ENCODE measurements at places on chromosomes 5 and 9.

DNA sequence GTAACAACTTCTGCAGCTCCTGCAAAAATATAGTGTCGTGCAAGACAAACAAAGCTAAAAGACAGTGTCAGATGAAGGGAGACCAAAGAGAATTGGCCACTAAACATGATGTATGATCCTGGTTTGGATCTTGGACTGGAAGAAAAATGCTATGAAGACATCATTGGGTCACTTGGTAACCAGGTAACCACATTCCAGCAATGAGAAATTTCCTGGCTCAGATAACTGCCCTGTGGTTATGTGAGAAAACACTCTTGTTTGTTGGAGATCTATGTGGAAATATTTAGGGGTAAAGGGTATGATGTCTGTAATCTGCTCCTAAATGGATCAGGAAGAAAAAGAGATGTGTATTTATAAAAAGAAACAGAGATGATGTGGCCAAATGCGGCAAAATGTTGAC, 45.5 kb upstream of the ANKRD33B start:
- DNase-seq, result no peak

DNA sequence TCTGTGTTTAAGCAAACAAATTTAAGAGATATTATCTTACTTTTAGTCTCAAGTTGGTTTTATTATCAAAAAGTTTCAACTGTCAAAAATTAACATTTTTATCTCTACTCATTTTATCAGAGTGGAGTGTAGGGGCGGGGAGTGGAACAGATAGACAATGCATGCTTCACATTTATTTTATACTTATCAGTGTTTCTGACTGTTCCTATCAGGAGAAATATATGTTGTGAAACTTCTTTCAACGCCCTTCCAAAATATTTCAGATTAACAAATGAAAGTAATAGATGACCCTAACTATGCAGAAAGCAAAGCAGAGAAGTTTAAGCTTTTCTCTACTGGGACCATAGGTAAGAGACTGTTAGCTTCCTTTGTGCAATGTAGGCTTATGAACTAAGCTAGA, 44.9 kb upstream of the MAST4 start:
- DNase-seq, result no peak

GRCh38 chr5:77898385-77898784, 122.2 kb upstream of the TBCA start:
- no peak for DNase-seq

DNA sequence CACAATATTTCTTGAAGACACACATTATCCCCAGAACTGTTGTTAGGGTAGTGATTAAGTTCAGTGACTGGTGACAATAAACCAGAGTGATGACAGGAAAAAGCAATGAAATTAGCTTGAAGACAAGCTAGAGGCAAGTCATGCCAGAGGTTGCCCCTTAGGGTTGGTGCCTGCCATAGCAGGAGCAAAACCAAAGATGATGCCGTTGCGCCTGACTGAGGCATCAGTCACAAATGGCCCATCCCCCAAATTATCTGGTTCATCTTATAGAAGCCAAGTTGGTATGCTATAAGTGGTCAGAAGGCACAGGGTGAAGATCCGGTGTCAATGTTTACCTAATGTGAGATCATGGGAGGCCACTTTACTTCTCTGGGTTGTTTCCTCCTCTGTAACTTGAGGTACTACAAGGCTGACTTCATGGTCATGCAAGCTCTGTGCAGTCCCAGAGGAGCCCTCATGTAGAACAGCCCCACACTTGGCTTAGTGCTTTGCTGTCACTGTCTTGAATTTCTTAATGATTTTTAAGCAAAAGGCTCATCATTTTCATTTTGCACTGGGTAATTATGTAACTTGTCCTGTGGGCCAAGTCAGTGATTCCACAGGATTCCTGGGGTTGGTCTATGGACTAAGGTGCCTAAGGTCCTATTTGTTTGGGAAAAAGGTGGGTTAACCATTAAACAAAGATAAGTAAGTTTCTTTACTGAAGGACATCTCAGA, 211.3 kb downstream of the MAN2A1 start:
- no peak for DNase-seq

DNA sequence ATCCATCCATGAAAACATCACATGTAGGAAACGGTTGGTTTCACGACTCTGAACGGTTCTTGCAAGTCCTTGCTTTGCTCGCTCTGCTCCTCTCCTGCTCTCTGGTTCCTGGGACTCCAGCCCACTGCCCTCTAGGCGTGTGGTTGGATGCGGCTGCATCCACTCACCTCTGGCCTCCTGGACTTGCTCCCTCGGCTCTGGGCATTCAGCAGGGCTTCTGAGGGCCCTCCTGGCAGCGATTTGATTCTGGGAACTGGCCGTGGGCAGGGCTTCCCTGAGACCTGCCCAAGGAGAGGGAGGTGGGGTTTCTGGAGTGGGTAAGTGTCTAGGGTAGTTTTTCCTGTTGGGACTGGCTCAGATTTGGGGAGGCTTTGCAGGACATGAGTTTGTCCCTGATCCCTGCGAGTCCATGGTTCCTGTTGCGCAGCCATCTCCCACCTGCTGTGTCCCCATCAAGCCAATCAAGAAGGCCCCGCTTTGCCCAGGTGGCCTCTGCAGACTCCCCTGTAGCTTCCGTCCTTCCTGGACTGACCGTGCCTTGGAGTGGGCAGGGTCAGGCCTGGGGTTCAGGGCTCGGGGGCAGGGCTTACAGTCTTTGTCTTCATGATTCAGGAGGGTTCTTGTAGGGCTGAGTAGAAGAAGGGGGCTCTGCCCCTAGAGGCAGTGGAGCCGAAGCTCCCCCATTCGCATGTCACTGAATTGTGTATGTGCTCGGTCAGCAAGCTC, 192.3 kb downstream of the CACNA1B start:
- no peak for DNase-seq

DNA sequence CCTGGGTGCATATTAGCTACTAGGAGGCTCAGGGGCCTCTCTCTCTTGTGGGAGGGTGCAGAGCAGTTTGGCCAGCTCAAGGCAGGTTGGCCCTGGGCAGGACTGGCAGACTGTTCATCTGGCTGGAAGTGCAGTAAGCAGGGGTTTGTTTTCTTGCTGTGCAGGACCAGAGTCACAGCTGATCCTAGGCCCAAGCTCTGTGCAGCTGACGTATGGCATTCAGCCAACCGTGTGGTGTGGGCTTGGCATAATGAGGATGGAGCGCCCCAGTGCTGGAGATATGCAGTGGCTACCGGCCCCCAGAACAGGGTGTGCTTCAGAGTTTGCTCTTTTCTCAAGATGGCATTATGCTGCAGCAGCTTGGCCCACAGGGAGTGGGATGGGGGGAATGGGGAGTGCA, 31.0 kb upstream of the PHF24 start:
- DNase-seq, result no peak

DNA sequence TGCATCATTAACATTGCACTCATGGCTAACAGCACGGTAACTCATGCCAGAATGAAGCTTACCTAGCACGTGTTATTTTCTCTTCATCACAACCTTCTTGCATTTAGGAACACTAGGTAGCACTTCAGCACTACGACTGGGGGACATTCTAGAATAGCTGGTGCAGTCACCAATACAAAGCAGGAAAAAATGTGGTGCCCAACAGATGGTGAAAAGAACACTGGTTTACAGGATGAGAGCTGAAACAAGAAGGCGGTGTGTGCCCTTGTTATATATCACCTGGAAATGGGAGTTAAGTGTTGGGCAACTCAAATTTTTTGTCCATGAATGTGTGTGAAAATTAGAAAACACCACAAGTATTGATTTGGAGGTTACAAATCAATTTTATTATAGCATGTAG, 30.0 kb downstream of the GALNT12 start:
- DNase-seq, result no peak

- DNase-seq, result no peak
Observed at GRCh38 chr9:93574900-93575795, 1.2 kb upstream of the PHF2 start.

DNA sequence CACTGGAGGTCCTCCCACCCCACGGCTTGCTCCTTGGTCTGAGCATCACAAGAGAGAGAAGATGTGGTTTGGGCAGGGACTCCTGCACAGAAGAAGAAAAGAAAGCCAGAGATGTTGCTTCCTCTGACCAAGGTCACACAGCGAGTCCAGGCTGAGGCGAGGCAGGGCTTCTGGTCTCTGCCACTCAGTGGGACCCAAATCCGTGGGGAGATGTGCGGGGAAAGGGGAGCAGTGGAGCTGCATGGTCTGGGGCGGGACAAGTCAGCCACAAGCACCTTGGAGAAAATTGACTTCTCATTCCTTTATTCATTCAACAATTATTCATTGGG, 150.9 kb downstream of the C9orf50 start:
- DNase-seq, result no peak

DNA sequence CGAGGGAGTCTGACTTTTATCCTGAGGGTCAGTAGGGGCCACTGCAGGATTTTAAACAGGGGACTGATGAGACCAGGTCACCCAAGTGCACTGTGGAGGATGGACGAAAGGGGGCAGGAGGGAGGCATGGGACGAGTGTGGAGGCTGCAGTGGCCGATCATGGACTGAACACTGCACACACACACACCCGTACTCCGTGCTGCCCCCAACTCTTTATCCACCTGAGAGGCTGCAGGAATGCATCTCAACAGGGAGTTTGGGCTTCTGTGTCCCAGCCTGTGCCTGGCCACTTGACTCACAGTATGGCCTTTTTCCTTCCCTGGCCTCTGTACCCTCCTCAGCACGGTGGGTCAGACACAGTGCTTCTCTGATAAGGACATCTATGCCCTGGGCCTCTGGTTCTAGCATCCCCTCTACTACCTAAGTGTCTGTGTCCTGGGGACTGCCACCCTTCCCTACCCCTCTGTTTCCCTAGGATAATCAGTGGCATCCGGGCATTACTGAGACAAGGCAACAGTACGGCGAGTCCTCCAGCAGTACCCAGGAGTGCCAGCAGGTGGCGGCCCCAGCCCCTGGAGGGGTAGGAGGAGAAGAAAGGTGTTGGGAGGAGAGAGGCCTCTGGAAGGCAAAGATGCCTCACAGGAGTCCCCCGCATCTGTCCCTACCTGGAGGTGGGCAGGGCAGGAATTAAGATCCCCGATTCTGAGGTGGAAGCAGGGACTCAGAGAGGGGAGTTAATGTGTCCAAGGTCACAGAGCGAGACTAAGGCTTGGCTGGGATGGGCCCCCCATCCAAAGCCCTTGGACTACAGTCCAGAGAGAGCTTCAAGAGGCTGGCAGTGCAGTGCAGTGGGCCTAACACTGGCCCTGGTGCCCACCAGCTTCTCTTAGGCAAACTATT, 5.1 kb upstream of the CDX1 start:
- no peak for DNase-seq

DNA sequence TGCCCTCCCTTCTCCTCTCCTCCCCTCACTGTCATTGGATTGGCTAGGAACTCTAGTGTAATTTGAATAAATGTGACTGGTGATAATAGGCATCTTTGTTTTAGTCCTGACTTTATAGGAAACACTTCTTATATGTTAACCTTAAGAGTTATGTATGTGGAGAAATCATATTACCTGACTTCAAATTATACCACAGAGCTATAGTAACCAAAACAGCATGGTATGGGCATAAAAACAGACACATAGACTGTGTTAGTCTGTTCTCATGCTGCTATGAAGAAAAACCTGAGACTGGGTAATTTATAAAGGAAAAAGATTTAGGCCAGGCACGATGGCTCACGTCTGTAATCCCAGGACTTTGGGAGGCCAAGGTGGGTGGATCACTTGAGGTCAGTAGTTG, 9.4 kb downstream of the MRRF start:
- no peak for DNase-seq

GRCh38 chr5:94360382-94361130, 257.8 kb downstream of the KIAA0825 start:
- DNase-seq, result no peak

GRCh38 chr5:157976429-157976828, 117.5 kb upstream of the CLINT1 start:
- DNase-seq, result no peak

DNA sequence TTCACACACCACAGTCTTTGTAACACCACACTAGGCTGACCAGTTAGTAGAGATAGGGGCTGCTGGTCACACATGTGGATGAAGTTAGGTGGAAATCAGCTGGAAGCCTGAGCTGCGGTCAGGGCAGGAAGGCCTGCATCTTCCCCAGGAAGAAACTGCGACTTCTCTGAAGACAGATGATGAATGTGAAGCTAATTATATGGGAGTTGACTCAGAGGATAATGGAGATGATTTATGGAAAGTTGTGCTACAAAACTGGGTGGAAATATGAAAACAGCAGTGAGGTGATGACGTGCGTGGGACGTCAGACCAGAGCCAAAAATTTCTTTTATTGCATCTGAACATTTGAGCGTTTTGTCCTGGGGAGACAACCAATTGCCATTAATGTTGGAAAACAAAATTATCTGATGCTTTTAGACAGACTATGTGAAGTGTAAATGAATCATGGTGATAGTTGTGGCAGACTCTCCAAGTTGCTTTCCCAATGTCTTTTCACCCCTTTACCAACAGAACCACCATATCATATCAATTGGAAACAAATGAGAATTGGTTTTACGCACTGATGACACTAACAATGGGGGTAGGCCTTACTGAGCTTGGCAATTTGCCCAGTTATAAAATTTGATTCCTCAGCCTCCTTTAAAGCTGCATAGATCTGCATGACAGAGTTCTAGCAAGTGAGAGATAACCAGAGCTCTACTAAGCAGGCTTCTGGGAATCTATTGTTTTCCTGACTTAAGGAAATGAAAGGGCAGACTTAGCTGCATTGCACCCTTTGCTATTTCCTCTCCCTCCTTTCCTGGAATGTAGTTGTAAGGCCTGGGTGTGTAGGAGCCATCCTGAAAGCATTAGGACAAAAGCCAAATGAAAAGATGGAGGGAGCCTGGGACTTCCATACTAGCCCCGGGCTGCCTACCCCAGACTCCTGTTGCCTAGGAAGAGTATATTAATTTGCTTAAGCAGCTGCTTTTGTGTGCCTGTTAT, 84.0 kb downstream of the RAB3C start:
- DNase-seq, result no peak

DNA sequence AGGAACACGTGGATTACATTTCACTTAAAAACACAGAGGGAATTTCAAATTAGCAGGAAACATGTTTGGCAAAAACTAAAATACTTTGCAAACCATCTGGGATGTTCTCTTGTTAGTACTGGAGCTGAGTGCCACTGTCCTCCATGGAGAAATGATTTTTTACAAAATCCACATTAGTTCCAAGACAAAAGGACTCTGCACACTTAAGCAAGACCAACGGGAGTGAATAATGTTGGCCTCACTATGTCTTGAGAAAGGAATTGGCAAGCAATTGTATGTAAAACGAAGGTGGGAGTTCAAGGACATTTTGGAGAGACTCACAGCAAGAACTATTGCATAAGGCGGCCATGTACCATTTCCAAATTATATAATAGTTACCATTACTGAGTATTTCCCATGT, 547.5 kb downstream of the EBF1 start:
- DNase-seq, result no peak

GRCh38 chr5:38494763-38495162, 61.7 kb downstream of the LIFR start:
- no peak for DNase-seq

DNA sequence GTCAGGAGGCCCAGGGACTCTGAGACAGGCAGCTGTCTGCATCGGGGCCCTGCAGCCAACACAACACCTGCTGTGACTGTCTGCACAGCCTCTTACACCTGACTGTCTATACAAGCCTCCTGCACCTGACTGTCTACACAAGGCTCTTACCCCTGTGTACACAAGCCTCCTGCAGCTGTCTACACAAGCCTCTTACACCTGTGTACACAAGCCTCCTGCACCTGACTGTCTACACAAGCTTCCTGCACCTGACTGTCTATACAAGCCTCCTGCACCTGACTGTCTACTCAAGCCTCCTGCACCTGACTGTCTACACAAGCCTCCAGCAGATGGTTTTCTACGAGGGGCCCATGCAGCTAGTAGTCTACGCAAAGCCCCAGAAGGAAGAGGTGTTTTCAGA, 18.6 kb downstream of the IRX2 start:
- no peak for DNase-seq

GRCh38 chr5:170235876-170236864, 3.4 kb downstream of the C5orf58 start:
- DNase-seq, result no peak

GRCh38 chr9:70563431-70564204, 149.2 kb upstream of the KLF9 start:
- no peak for DNase-seq
